PC-9 (cell line): ENCODE measurements at places on chromosomes 5 and 9. TPM values are rescaled to one million over a fixed set of nuclear protein-coding genes. Genes with fewer than 3 reads are reported as not detected.

DNA sequence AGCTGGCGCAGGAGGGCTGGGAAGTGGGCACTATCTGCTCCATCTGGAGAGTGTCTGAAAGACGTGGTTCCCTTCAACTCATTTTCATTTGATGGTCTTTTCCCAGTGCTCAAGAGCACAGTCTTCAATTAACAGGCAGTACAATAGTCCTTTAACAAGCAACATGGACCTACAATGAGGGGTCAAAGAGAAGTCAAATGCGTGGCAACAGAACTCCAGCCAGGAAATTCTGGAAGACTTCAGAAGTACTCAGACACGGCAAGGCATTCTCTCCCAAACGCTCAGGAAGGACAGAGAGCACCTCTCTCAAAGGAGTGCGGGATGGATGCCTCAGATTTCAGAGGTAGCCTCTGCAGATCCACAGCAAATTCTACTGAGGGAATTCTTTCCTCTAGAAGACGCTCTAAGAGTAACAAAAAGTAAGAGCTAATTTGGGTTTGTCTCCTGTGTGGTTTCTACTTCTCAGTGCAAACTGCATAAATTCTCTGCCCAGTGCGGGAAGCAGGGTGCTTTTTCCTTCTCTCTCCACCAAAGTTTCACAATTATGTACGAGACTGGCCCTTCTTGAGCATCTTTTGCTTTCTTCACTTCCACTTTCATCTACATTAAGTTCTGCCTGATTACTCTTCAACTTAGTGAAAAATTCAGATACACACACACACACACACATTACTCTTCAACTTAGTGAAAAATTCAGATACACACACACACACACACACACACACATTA, 56.4 kb downstream of the LHFPL2 start:
- DNase-seq, result no peak

- DNase-seq, result no peak
Observed at GRCh38 chr5:115778417-115778816, 38.0 kb downstream of the CDO1 start.

PDZD2 gene
- total RNA-seq, result not detected in 2 replicates

GRCh38 chr5:91129748-91130147, 253.4 kb downstream of the ARRDC3 start:
- DNase-seq, result no peak

- DNase-seq, result no peak
Observed at GRCh38 chr5:9712911-9713310, 82.8 kb upstream of the TAS2R1 start.

- DNase-seq, result peak; percentile 52
Observed at GRCh38 chr9:13728917-13729811, 449.7 kb upstream of the MPDZ start.

GRCh38 chr5:63959177-63959982, 2.9 kb downstream of the HTR1A start:
- no peak for DNase-seq

GRCh38 chr5:174708476-174709207, 15.7 kb upstream of the MSX2 start:
- DNase-seq, result no peak

- no peak for DNase-seq
Observed at GRCh38 chr5:154138701-154139100, 51.8 kb upstream of the GALNT10 start.

DNA sequence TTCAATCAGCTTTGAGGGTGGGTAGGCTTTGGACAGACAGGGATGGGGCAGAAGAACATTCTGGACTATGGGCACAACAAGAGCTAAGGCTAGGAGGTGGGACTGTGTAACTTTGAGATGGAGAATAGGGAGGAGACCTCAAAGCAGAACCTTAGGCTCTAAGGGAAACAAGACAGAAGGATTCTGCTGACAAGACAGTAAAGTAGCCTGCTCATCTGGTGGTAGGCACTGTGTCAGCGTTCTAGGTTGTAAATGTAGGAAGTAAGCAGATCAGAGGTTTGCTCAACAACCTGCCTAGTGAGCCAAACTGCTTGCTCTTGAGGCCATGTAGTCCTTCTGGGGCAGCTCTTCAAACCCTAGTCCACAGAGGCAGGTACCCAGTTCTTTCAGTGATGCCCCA, 15.0 kb upstream of the IL12B start:
- no peak for DNase-seq

TPPP gene
- total RNA-seq, result 0.17 and 0.38 TPM in 2 replicates

GRCh38 chr5:180085837-180086236, 14.3 kb upstream of the RNF130 start:
- DNase-seq, result no peak

ATG12 gene
- 39.8 and 48.7 TPM in 2 replicates for total RNA-seq

GRCh38 chr5:113020461-113021273, 44.1 kb downstream of the DCP2 start:
- DNase-seq, result no peak

- DNase-seq, result peak; percentile 47
Observed at GRCh38 chr9:87327575-87328125, 170.0 kb upstream of the DAPK1 start.

- no peak for DNase-seq
Observed at GRCh38 chr5:17893026-17893635, 258.9 kb downstream of the TAF11L14 start.

DNA sequence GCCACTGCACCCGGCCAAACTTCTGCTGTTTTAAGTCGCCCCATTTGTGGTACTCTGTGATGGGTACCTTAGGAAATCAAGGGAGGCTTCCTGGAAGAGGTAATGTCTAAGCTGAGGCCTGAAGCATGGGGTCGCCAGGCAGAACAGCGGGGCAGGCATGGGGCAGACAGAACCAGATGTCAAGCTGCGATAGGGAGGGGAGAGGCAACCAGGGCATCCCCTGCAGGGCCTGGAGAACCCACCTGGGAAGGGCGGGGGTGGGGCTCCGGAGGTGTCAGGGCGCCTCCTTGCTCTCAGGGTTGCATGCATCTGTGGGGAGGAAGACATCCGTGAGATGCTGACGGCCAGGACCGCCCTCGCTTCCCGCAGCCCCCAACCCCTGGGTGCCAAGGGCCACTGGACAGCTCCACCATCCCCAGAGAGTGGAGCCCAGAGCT, 2.8 kb downstream of the LCN15 start:
- DNase-seq, result no peak

DNA sequence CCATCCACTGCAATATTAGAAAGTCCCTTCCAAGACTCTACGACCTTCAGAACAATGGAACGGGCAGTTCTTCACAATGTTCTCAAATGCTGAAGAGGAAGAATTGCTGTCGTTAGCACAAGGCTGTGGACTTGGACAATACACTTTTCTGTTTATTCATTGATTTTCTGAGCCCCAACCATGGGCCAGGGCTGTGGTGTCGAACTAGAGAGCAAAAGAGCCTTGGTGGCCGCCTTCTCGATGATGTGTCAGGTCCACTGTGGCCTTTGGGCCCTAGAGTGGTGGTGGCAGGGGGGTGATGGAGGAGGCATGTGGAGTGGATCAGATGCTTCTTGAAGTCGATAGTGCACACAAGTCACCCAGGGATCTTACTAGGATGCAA, 18.5 kb upstream of the KIF12 start:
- DNase-seq, result no peak

GRCh38 chr5:152437866-152438265, 32.8 kb upstream of the NMUR2 start:
- no peak for DNase-seq

- no peak for DNase-seq
Observed at GRCh38 chr5:59137846-59138245, 555.0 kb downstream of the RAB3C start.

- DNase-seq, result no peak
Observed at GRCh38 chr9:65411901-65412300, 126.9 kb upstream of the FOXD4L5 start.

- no peak for DNase-seq
Observed at GRCh38 chr5:108382784-108383330, 959 bp upstream of the FBXL17 start.

CDH9 gene
- not detected in 2 replicates for total RNA-seq

- DNase-seq, result peak; percentile 87
Observed at GRCh38 chr9:6007058-6007769, 8.2 kb downstream of the RANBP6 start.

CFAP90 gene
- not detected in 2 replicates for total RNA-seq

SLCO6A1 gene
- total RNA-seq, result not detected in 2 replicates

PDGFRB gene
- 0.08 TPM in 1 of 2 replicates, not detected in the other for total RNA-seq
